Activated CD8-positive, alpha-beta memory T cell treated with anti-CD3 and anti-CD28 coated beads, Interleukin-2, amount 10 ng/mL, durations not matched to agents 7 days and 5 days (primary cell): ENCODE measurements at places on chromosomes 7 and 10. TPM values are rescaled to one million over a fixed set of nuclear protein-coding genes. Genes with fewer than 3 reads are reported as not detected.

- H3K27ac ChIP-seq, result no peak overlapping the region
- peaks cover 62% of the 10 kb centered on the region for H3K27me3 ChIP-seq
- no peak overlapping the region for H3K4me3 ChIP-seq
- no peak for DNase-seq
These were observed 61.6 kb downstream of the ANKRD7 start for GRCh38 chr7:118286131-118286530.

- peaks cover 45% of the 10 kb centered on the region for H3K36me3 ChIP-seq
- peak overlapping the region; percentile 97 for H3K27ac ChIP-seq
- H3K4me1 ChIP-seq, result peaks cover 51% of the 10 kb centered on the region
These were observed 3.5 kb downstream of the STK17A start for GRCh38 chr7:43586251-43586900.

- no peak overlapping the region for H3K27ac ChIP-seq
- H3K36me3 ChIP-seq, result no peaks in the 10 kb centered on the region
- no peak overlapping the region for H3K4me3 ChIP-seq
- DNase-seq, result no peak
- H3K27me3 ChIP-seq, result peaks cover 2% of the 10 kb centered on the region
These were observed 79.4 kb downstream of the VWC2 start for GRCh38 chr7:49852619-49853462.

GRCh38 chr7:71991586-71991985 lies 420.6 kb downstream of the CALN1 start:
- H3K27ac ChIP-seq, result no peak overlapping the region
- no peaks in the 10 kb centered on the region for H3K4me1 ChIP-seq
- no peak for DNase-seq
- no peaks in the 10 kb centered on the region for H3K27me3 ChIP-seq
- H3K4me3 ChIP-seq, result no peak overlapping the region

DNA sequence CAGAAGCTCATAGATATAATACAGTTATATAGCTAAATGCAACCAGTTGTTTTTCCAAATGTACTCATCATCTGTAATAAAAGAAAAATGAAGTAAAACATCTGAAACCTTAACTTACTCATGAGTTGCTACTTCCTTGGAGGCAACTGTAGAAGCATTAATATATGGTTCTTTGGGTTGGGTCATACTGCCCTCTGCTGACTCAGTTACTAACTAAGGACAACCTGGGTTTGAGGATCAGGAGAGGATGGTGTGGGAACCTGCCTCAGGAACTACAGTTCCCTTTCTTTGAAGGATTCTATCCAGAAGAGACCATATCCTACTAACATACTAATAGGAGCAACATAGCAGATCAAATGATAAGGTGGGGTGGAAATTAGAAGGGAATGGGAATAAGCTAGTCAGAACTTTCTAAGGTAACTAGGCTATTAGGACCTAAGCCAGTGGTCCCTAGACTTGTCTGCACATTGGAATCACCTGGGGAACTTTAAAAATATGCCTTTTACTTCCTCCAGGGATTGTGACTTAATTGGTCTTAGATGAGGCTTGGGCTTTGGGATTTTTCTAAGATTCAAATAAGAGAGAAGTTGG lies 20.7 kb downstream of the COX15 start:
- no peak overlapping the region for H3K27ac ChIP-seq
- peak; percentile 51 for DNase-seq
- H3K4me3 ChIP-seq, result no peak overlapping the region
- peaks cover 8% of the 10 kb centered on the region for H3K4me1 ChIP-seq
- no peaks in the 10 kb centered on the region for H3K27me3 ChIP-seq

- H3K4me1 ChIP-seq, result peaks cover 13% of the 10 kb centered on the region
- peaks cover 73% of the 10 kb centered on the region for H3K27me3 ChIP-seq
- DNase-seq, result no peak
- no peak overlapping the region for H3K4me3 ChIP-seq
- H3K27ac ChIP-seq, result no peak overlapping the region
These were observed 11.2 kb upstream of the CELF2 start for GRCh38 chr10:11006428-11006825.

The C7orf33 gene
- total RNA-seq, result not detected

The NKX1-2 gene
- total RNA-seq, result not detected
